ENCODE measurements at places on chromosomes 11 and 22.

- no peak for DNase-seq
Observed at GRCh38 chr11:33945481-33946268, 53.8 kb upstream of the LMO2 start.

GRCh38 chr11:82045748-82046457 is 687.8 kb downstream of the FAM181B start:
- no peak for DNase-seq

- DNase-seq: no peak
Observed at GRCh38 chr11:110774138-110775014, 62.1 kb upstream of the ARHGAP20 start.

DNA sequence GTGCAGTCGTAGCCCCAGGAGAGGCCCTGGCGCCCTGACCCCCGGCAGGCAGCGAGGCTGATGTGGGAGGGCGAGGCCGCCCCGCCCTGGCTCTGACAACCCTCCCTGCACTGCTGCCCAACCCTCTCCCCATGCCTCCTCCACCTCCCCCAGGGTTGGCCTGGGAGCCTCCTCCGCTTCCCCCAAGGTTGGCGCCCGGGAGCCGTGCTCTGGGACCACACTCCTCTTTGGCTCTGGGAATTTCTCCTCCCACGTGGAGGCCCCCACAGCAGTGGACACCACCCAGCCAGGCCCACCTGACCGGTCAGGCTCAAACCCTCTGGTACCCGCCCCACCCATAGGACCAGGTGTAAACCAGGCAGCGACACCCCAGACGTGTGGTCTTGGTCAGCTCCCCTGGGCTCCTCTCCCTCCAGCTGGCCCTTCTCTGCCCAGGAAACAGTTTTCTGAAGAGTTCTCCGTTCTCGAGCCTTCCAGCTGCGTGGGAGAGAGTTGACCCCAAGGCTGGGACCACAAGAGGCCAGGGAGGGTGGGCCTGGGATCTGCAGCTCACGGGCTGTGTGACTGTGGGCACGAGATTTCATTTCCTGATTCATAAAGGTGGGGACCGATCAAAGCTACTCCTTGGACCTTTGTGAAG is 39.5 kb upstream of the BRSK2 start:
- no peak for DNase-seq

DNA sequence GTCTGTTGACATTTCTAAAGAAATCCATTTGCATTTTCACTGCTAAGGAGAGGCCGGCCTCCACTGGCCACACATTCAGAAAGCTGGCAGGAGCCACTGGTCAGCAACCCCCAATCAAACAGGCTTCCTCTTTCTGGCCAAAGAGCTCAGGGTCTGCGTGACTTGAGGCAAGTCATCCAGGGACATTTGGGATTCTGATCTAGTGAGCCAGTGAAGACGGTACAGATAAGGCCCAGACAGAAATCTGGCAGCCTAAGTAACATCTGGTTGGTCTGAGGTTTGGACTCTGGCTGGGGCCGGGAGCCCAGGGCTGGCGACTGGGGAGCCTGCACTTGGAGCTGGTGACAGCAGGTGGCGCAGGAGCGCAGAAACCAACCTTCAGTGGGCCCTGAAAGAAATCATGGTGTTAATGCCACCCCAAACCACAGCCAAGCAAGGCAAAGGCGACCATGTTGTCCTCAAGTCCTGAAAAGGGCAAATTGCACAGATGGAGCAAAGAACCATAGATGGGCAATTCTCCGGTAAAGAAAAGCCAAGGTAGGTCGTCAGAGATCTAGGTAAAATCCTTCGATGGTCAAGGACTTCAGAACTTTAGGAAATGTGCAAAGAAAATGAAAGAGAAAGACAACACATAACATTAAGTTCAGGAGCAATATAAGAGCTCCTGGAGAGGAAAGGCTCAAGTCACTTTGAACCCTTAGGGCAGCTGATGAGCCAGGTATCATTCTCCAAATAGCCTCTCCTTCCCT is 99.4 kb upstream of the BLID start:
- DNase-seq: no peak

DNA sequence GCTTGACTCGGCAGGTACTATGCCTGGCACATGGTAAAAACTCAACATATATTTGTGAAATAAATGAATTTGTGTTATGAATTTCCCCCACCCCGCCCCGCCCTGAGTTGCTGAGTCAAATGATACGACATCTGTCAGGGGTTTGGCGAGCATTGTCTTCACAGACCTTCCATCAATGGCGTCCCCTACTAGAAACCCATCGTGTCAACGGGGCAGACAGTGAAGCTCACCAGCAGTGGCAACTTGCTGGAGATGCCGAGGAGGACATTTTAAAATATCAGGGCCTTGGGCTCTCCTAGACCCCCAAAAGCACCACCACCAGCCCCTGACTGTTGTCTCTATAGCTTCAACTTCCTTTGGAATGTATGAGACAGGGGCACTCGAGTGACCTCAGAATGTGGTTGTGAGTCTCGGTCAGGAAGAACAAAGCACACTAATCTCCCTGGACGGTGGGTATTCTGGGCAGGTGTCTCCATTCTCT is 761 bp upstream of the NXF1 start:
- no peak for DNase-seq

GRCh38 chr11:128324531-128325141 is 262.7 kb downstream of the ETS1 start:
- no peak for DNase-seq

GRCh38 chr11:118370774-118371173 is 11.4 kb downstream of the UBE4A start:
- DNase-seq: no peak

DNA sequence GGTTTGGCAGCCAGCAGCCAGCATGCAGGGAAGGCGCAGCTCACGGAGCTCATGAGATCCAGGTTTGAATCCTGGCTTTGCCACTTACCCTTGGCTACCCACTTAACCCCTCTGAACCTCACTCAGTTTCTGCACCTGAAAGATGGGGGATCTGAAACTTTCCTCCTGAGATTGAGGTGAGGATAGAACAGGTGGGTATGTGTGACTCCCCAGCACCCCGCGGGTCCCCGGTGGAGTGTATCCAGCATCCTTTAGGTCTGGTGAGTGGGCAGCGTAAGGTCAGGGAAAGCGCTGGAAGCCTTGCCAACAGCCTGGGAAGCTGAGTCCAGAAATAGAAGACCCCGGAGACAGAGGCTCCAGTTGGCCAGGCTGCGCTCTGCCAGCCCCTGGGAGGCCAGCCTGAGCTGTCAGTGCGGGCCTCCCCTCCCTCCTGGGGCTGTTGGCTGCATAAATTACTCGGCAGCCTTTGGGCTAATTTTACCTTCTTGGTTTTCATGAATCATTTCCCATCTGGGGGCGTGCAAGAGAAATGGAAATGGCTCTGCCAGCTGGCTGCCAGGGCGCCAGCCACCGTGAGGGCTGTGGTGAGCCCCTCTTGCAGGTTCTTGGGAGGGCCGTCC is 17.6 kb downstream of the PRDM11 start:
- DNase-seq: no peak

- no peak for DNase-seq
Observed at GRCh38 chr22:26471522-26471921, 12.1 kb downstream of the HPS4 start.

DNA sequence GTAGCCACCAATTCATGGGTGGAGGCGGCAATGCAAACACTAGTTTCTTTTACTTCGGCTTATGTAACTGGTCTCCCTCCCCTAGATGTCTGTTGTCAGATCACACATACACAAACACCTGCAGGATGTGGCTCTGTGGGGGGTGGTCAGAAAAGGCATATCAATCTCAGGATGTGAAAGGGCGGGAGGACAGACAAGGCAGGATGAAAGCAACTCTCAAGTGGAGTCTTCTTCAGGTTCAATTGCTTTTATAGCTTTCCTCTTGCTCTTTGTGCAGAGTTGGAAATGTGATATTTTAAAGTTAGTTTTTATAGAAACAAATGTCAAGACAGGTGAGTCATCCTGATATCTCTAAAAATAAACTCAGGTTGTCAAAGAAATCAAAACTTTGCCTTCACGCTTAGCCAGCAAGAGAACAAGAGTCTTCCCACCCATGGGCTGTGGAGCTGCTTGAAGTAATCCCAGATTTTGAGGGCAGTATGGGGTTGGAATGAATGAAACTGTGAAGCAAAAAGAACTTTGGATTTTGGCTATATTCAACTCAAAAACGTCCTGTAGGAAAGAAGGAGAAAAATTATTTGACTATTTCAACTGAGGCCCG is 423.4 kb downstream of the GUCY1A2 start:
- no peak for DNase-seq

DNA sequence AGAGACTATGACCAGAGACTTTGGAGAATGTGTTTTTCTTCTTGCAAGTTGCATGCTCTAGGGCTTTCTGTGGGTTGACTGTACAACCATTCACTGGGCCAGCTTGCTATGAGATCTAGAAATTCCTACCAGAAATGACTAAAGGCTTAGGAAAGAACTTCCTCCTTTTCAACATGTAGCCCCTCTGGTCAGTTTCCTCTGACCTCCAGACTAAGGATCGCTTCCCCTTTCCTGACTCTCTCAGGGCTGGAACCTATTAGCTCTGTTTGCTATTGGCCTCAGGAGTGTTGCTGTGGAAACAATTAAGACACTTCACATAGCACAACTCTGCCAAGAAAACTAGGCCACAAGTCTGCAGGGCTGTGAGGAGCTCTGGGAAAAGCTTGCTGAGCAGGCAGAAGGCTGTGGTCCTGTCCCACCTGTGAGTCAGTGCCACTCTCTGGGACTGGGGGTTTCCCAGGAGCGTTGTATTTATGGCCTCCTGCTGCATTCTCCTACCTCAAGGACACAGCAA is 10.7 kb downstream of the CRY2 start:
- no peak for DNase-seq

- DNase-seq: no peak
Observed at GRCh38 chr22:31977939-31978338, 33.6 kb downstream of the YWHAH start.

Measured in NCI-H2081 treated with DMSO at 0.1 percent for 48 hours (cell line).